ENCODE measurements at places on chromosomes 5 and 9.

- DNase-seq = no peak
Observed at GRCh38 chr9:64128572-64128971, 1156.4 kb downstream of the FOXD4L5 start.

DNA sequence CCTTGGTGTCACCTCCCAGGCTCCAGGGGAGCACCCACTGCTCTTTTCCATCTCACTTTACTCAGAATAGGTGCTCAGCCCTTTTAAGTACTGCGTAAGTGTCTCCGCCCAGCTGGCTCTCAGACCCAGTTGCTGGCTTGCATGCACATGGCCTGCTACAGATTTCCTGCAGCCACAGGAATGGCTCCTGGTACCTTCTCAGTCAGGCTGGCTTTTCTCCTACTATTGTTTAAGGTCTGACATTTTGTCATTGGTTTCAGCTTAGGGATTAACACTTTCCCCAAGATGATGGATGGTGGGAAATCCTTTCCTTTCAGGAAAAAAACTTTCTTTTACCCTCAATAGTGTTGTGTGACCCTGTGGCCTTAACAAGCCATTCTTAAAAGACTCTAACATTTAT lies 1652.3 kb upstream of the WWC1 start:
- no peak for DNase-seq

GRCh38 chr9:15461056-15461455 lies 38.4 kb downstream of the SNAPC3 start:
- no peak for DNase-seq

GRCh38 chr5:61313960-61314681 lies 17.9 kb upstream of the ZSWIM6 start:
- no peak for DNase-seq

DNA sequence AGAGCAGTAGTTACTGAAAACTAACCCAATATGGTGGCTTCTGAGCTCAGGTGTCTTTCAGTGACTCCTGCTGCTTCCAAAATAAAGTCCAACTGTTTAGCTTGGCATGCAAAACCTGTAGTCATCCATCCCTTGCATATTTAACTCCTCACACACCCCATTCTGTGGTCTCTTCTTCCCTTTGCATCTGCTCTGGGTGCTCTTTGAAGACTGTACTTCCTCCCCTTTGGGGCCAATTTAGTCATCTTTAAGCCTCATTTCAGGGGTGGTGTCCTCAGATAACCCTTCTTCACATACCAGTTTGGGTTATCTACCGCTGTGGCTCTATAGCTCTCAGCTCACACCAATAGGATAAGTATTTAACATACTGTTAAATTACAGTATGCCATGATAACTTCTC lies 209.9 kb upstream of the DMRT1 start:
- DNase-seq = no peak

GRCh38 chr5:154237946-154238345 lies 47.4 kb downstream of the GALNT10 start:
- DNase-seq = no peak

GRCh38 chr5:145247745-145248040 lies 587.4 kb downstream of the PRELID2 start:
- no peak for DNase-seq

DNA sequence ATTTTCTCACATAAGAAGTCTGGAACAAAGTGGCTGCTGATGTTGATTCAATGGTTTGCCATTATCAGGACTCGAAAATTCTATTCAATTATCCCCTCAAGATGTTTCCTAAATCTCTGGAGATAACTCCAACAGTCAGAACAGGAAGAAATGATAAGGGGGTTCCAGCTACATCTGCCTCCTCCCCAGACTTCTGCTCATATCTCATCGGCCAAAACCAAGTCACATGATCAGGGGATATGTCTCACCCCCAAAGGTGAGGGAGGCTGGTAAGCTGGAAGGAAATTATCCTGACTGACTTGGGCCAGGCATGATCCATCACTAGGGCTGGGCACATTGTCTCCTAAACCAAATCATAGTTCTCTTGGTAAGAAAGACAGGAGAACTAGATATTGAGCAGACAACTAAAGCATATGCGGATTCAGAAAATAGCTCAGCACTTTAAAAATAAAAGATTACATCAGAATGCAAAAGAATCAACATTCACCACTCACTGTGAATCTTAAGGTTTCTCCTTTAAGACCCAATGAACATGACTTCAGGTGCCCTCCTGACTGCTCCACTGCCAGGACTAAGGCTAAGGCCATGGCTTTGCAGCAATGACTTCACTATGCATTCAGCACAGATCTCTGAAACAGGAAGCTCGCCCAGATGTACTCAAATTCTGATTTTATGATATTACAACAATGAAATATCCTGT lies 306.3 kb downstream of the ENC1 start:
- no peak for DNase-seq

- no peak for DNase-seq
Observed at GRCh38 chr5:61333321-61333953, 1.4 kb downstream of the ZSWIM6 start.

- DNase-seq = no peak
Observed at GRCh38 chr5:68839019-68839552, 254.7 kb upstream of the SLC30A5 start.

DNA sequence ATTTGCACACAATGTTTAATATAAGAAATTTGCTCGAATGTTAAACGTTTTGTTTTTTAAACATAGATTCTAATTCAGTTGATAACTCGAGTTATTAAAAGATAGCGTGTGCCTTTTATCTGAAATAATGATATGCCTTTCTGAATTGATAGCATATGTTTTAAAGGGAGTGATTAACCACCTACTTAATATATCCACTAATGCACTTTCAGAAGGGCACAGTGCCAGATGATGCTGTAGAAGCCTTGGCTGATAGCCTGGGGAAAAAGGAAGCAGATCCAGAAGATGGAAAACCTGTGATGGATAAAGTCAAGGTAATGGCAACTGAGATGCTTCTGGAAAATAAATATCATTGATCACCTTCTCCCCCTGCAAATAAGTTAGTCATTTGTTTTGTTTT lies 53.9 kb downstream of the ERAP1 start:
- DNase-seq = no peak

- no peak for DNase-seq
Observed at GRCh38 chr9:125805057-125805456, 57.9 kb downstream of the PBX3 start.

GRCh38 chr5:132689513-132689912 lies 15.7 kb downstream of the IL4 start:
- DNase-seq = no peak

DNA sequence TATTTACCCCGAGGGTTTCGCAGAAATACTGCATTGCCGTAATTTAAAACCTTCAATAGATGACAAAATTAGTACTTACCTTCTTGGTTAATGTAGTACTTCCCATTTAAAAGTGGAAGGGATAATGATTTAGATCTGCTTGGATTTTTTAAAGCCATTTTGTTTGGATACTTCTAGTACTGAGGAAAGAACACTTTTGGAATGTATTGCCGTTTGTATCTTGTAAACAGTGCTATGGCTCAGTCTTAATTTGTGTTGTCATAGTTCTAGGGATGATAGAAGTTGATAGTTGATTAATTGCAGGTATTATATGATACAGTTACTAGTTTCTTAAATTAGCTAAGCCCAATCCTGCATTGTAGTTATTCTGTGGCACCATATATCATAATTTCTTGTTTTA lies 33.1 kb downstream of the TNPO1 start:
- no peak for DNase-seq

- no peak for DNase-seq
Observed at GRCh38 chr9:95018099-95018936, 291.8 kb downstream of the AOPEP start.

GRCh38 chr9:34376596-34377403 lies at the start of gene MYORG:
TSS of gene MYORG (minus strand) at chr9:34376898. CDS start at chr9:34372943, 3,955 bp downstream.
- DNase-seq = peak; percentile 93

GRCh38 chr5:7208938-7209337 lies 187.0 kb upstream of the ADCY2 start:
- DNase-seq = no peak

GRCh38 chr5:127389601-127390000 lies 99.0 kb downstream of the MEGF10 start:
- DNase-seq = no peak

Measured in activated T-helper 1 cell treated with anti-CD3 and anti-CD28 coated beads, Interleukin-2, amount 50 U/mL, for 16 hours (primary cell).